Activated naive CD4-positive, alpha-beta T cell (primary cell): ENCODE measurements at places on chromosomes 5 and 9.

- DNase-seq = no peak
Observed at GRCh38 chr5:58406394-58406793, 53.5 kb downstream of the PLK2 start.

DNA sequence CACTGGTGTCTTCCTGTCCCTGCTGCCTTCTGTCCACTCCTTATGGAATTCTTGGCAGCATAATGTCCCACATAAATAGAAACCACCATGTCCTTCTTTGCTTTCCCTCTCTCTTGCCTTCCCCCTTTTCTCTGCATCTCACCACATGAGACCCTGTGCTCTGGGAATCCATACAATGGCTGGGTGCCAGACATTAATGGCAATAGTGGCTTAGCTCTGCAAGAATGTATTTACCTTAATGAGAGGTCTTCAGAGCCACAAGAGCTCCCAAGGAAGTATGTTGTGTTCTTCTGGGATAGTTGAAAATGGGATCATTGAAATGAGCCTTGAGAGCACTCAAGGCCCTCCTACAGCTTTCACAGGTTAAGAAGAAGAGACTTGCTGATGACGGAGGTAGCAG, 58.7 kb downstream of the ADAMTS16 start:
- no peak for DNase-seq

DNA sequence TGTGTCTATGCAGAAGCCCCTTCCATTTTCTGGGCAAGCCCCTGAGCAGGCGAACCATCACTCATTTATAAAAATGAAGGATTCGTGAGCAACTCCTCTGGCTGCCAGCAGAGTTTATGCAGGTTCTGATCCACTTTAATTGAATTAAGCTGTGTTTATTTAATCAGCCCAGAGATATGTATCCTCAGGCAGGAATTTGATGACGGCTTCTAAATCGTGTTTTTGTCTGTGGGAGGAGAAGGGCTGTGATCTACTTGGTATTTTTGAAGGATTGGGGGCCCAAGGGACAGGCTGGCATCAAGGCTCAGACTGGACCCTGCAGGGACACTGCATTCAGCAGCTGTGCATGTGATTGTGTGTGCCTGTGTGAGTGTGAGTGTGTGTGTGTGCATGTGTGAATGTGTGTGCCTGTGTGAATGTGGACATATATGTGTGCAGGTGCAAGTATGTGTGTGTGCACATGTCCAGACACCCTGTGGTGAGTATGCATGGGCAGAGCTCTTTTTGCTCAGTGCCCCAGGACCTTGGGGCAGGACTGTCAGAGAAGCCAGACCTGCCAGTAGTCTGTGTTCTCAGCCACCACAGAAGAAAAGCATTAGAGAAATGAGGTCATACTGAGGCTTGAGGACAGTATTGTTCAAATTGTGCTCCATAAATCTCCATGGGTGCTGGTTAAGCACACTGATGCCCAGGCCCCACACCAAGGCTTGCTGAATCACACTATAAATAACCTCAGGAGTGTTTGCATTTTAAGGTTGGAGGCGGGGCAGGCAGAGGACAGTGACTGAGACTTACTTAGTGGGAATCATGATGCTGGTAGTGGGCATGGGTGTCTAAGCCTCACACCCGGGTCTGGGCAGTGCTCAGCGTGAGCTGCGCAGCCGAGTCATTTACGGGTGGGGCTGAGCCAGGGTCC, 164.0 kb downstream of the CARTPT start:
- DNase-seq = no peak

GRCh38 chr9:109935406-109936087, 155.5 kb downstream of the PALM2AKAP2 start:
- no peak for DNase-seq

- DNase-seq = no peak
Observed at GRCh38 chr5:92641031-92641962, 939.7 kb downstream of the NR2F1-AS1 start.

DNA sequence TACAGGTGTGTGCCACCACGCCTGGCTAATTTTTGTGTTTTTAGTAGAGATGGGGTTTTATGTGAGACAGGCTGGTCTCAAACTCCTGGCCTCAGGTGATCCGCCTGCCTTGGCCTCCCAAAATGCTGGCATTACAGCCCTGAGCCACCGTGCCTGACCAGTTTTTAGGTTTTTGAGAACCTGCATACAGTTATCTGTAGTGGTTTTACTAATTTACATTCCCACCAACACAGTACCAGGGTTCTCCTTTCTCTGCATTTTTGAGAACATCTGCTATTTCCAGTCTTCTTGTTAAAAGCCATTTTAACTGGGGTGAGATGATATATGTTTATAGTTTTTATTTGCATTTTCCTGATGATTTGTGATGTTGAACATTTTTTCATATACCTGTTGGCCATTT, 12.8 kb downstream of the DMXL1 start:
- DNase-seq = no peak

DNA sequence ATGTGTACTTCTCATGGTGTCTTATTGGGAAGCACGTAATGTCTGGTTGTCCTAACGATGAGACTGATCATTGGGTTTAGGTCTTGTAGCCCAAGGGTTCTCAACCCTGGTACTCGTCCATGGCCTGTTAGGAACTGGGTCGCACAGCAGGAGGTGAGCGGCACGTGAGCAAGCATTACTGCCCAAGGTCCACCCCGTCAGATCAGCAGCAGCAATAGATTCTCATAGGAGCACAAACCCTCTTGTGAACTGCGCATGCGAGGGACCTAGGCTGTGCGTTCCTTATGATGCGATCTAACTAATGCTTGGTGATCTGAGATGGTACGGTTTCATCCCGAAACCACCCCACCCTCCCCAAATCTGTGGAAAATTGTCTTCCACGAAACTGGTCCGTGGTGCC, 33.5 kb downstream of the CNOT6 start:
- no peak for DNase-seq

DNA sequence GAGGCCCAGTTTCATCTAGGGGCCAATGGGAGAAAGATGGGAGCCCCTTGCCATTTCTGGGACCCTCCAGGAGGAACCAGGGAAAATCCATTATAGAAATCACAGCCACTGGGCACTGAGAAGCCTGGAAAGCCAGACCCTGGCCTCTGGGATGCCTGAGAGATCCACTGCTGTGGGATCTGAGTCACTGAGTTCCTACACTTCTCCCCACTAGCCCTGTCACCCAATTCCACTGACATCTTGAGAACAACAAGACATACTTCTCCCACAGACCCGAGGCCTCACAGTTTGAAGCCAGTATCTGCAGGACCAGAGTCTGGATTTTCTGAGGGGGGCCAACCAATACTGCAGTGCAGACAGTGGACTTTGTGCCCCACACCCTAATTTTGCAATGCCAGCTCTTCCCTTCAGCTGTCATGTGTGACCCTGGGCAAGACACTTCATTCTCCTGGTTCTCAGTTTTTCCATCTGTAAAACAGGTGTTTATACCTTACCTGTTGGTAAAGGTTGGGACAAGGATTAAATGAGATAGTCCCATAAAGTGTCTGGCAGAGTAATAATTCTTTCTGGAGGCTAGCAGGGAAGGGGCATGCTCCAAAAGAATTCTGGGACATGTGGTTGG, 46.5 kb downstream of the CXXC5 start:
- no peak for DNase-seq

- DNase-seq = no peak
Observed at GRCh38 chr9:93491593-93492232, 38.3 kb upstream of the FAM120AOS start.

- DNase-seq = no peak
Observed at GRCh38 chr5:38417658-38418017, 138.8 kb downstream of the LIFR start.

DNA sequence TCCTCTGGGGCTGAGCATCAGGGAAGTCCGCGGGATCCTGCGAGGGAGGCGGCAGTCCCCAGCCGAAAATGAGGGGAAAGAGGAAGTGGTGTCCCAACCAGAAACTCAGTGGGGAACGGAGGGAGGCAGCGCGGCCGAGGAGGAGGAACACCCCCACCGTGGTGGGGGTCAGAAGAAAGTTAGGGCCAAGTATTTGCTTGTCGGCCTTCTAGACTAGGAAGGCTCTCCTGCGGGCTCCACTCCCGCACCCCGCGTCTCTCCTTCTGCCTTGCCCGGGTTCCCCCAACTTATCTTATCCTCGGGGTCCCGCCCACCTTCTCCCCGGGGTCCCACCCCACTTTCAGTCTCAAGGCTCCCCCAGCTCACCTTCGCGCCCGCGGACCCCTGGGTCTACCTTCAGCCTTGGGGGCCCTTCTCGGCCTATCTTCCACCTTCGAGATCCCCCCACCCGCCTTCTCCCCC, 557 bp upstream of the PHF2 start:
- no peak for DNase-seq

DNA sequence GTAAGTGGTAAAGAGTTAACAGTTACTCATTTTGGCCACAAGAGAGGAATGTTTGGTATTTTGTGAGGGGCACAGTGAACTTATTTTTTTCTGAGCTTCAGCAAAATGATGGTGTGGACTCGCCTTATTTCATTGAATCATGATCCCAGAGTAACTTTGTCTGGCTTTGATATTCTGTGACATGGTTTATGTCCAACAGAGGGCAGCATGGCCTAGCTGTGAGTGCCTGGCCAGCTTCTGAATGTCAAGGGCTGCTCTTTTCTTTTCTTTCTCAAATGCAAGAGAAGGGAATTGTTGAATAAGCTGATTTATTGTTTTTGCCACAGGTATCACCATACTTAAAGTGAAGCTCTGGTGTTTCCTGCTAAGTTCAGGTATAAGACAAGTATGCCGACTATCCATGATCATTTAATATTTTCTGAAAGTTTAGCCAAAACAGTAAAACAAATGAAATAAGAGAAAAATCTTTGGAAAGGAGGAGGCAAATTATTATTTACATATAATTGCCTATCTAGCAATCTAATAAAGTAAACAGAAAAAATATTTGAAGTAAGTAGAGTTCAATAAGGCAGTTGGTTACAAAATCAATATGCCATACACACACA, 31.7 kb downstream of the MRPL22 start:
- DNase-seq = no peak

DNA sequence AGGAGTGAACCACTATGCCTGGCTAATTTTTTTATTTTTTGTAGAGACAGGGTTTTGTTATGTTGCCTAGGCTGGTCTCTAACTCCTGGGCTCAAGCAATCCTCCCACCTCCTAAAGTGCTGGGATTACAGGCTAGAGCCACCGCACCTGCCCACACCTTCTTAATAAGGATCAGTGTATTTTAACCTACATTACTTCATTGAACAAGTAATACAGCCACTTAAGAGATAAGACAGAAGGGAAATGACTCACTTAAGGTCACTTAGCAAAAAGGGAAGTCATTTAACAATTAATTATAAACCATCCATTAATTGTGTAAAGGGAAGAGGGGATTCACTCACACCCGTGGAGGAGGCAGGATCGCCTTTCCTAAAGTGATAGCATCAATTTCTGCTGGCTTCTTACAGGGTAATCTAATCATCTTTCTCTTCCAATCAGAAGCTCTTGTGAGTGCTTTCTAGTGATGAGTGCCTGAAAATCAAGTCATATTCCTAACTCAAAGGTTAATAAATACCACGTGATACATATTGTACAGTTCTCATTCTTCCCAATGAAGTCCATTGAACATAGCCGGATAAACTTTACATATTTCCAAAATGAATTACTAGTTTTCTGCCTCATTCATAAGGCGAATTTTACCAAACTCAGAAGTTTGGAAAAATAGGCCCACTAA, 3.5 kb downstream of the FBXW11 start:
- DNase-seq = no peak

DNA sequence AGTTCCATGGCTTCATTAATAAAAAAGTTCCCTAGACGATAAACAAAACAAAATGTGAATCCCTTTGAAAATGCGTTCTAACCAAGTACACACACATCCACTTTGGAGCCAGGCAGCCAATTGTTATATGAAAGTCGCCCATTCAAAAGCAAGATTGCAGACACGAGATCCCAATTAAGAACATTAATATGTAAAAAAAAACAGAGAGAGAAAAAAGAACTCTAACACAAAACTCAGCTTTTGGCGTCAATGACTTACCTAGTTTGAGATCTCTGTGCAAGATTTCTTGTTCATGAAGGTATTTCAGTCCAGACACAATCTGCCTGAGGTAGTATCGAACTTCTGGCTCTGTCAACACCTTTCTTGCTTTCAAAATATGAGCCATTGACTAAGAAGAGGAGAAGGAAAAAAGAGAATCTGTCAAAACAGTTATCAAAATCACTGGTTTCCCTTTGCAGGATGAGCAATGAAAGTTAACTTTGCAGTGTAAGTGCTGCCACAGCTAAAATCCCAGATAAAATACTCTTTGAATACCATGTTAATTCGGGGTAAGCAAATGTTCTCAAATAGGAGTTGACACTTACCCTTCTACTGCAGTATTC, 1.6 kb downstream of the PLK2 start:
- DNase-seq = no peak

- no peak for DNase-seq
Observed at GRCh38 chr9:8224381-8224801, 424.8 kb upstream of the DMAC1 start.

DNA sequence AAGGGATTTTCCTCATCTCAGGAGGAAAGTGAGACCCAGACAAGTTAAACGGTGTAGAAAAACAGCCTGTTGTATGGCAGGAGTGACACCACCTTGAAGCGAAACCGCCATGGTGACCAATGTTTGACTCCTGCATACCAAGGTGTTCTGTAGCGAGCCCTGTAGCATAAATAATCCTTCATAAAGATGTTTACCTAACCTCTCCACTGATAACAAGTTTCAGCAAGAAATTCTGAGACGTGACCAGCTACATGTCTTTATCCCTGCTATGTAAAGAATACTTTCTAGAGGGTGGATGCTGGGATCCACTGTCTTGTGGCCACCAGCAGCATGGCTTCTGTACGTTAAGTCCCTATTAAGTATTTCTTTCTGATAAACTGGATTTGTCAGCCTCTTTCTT, 148.1 kb downstream of the MPDZ start:
- no peak for DNase-seq

GRCh38 chr9:93576258-93577077, at the start of gene PHF2:
TSS of gene PHF2 (plus strand) at chr9:93576584. CDS start at chr9:93576774, 190 bp downstream.
- no peak for DNase-seq

GRCh38 chr9:31065691-31066090, 1318.8 kb upstream of the ACO1 start:
- DNase-seq = no peak

GRCh38 chr5:129978270-129978669, 74.0 kb downstream of the CHSY3 start:
- DNase-seq = no peak

- DNase-seq = no peak
Observed at GRCh38 chr5:68730220-68730978, 363.4 kb upstream of the SLC30A5 start.

DNA sequence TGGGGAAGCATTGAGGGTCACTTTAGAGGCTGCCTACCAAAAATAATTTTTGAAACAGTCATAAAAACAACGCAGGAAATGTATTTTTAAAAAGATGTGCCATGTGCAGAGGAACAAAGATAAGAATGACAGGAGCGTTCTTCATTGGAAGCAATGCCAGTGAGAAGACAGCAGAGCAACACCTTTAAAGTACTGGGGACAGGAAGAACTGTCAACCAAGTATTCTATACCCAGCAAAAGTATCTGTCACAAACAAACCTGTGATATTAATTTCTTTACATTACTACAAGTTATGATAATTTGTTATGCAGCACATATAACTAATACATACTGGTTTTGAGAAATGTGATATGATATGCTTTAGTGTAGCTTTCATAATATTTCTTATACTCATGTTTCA, 675.6 kb downstream of the IRX1 start:
- DNase-seq = no peak

GRCh38 chr5:78806544-78806943, 158.0 kb upstream of the LHFPL2 start:
- DNase-seq = no peak

GRCh38 chr5:180168758-180169157, 40.3 kb downstream of the RASGEF1C start:
- DNase-seq = no peak
